ENCODE measurements at places on chromosomes 4 and X. TPM values are rescaled to one million over a fixed set of nuclear protein-coding genes. Genes with fewer than 3 reads are reported as not detected.

Gene SLC39A8
- total RNA-seq: 2.9 TPM

Gene CXCL8
- 0.21 TPM for total RNA-seq

Gene RHOXF2
- total RNA-seq: not detected

Gene ASB12
- 4.5 TPM for total RNA-seq

DNA sequence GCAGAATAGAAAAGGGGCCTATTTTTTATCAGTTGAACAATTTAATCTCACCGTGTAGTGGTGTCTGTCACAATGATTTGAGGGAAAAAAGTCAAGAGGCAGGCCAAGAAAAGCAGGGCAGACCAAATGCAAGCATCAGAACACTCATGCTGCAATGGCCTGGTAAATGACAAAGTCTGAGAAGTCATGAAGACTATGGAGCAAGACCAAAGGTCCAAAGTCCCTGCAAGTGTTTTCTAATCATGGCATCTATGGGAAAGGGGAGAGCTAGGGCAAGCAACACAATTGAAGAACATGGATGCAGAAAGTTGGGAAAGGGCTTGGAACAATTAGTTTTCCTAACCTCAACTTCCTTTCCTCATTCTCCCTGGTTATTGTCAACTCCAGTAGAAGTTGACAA, 147.7 kb upstream of the TLL1 start:
- DNase-seq: no peak

GRCh38 chr4:57044279-57044678, 65.6 kb downstream of the POLR2B start:
- DNase-seq: no peak

DNA sequence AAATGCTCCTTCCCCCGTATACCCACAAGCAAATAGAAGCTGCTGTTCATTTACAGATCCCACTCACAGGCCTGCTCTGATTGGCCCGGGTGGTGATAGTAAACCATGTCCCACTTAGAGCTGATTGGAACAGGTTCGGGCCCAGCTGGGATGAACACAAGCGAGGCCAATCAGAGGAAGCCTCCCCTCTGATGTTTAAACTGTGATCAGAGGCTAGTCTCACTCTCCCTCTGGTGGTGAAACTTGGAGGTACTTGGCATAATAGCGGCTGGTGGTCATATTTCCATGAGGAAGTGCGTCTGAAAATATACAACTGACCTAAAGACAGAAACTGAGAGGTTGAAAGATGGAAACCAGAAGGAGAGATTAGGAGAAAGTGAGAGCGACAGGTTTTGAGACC, 51.5 kb upstream of the TRPC3 start:
- DNase-seq: no peak

- DNase-seq: no peak
These were observed 182.9 kb downstream of the RELL1 start for GRCh38 chr4:37503261-37503660.

- no peak for DNase-seq
These were observed 4.1 kb downstream of the ZNF827 start for GRCh38 chr4:145934434-145935047.

DNA sequence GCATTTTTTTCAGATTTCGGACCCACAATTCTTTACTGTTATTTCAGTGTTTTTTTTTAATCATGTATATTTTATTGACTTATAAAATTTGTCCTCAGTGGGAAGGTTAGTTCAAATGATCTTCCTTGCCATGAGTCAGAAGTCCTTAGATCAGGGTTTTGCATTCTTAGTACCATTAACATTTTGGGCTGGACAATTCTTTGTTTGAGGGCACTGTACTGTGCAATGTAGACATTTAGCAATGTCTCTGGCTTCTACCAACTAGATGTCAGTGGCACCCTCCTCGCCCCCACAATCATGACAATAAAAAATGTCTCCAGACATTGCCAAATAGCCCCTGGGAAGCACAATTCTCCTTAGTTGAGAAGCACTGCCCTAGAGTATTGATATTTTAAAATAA, 176.6 kb downstream of the VEGFC start:
- DNase-seq: no peak

- DNase-seq: no peak
These were observed 8.3 kb downstream of the ZIC3 start for GRCh38 chrX:137574102-137574783.

DNA sequence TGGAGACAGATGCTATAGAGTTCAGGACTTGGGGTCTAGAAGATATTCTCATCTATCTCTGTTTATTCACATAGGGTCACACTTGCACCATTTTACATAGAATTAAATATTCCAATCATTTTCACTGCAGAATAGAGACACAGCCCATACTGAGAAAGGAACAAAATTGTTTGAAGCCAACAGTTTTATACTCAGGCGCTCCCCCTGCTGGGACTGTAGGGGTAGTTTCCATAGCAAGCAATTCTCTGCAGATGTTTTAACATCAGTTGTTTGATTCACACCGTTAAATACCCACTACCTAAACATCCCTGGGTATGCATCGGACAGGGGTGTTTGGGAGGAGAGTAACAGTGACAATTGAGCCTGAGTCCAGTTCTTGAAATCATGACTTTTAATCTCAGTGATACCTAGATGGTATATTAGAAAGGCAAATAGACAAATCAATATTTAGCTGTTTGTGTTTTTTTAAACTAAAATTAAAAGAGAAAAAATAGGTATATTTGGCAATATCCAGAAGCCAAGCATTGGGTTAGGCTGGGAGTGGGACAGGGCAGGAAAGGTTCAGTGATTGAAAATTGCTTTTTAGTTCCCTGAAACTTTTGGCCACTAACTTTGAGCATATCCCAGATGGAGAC, 33.8 kb downstream of the LONRF3 start:
- DNase-seq: no peak

GRCh38 chrX:85244450-85245211, 840 bp downstream of the ZNF711 start:
- DNase-seq: no peak
